ENCODE measurements at places on chromosomes 1 and 21.
A peak's percentile ranks its signal among the peaks of the same experiment; 100 is the strongest.

DNA sequence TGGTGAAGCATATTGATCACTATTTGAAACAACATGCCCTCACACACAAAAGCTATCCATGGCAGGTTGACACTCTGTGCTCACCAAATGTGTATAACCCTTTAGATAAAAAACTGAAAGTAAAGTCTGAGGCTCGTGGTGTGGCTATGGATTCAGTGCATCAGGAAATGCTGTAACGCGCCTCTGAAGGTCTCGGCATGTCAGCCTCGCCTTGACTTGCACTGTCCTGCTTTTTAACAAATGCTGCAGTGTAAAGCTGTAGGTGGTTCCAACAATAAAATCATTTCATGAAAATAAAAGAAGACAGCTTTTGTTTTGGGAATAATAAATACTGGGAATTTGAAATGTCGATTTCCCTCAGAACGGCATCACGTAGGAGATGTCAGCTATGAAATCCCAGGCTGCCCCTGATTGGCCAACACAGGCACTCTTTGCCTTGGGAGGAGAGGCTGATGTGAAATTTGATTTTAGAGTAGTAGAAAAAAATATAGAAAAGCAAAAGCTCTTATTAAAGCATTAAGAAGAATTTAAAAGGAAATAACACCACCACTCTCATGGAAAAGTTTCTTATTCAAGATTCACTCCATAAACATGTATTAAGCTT is 168.2 kb downstream of the DSCAM start:
- DNase-seq = no peak

DNA sequence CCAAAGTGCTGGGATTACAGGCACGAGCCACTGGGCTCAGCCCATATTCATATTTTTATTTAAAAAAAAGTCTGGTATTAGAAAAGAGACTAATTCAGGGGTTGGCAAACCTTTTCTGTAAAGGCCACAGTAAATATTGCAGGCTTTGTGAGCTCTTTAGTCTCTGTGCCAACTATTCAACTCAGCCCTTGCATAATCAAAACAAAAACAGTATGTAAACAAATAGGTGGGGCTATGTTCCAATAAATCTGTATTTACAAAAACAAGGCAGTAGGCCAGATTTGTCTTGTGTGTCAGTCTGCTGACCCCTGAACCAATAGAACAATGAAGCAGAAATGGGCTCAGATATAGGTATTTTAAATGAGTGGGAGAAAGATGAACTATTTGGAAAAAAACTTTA is 49.3 kb downstream of the CDC42BPA start:
- no peak for DNase-seq

GRCh38 chr1:36093226-36093625 is 4.5 kb downstream of the ADPRS start:
- DNase-seq = no peak

DNA sequence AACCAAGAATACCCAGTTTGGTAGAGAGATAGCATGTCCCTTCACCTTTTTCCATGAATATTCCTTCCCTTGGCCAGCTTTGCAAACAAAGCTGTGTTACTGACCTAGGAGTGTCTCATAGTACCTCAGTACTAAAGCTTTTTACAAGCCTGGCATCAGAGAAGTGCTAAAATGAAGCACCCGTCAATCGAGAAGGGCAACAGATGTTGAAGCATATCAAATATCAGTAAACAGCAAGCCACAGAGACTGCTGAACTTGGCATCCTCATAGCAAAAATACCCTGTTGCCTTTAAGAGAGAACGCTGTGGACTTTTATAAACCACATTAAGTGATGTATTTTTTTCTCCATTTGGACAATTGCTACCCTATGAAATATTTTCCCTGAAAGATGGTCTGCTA is 128.6 kb upstream of the HOOK1 start:
- DNase-seq = no peak

DNA sequence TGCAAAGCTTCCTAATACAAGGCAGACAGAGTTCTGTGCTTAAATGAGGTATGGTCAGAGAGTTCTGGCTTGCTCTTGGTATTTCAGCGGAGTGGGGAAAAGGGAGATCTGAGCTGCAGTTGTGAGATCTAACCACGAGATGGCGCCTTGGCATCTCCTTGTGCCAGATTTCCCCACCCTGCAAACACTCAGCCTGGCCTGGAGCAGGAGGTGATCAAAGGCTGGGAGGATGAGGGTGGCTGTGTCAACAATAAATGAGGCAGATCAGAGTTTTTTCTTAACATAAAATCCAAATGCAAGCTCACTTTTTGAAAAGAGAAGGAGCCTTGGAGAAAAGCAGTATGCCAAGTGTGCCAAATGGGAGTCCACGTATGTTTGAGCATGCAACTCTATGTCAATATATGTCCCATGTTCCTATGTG is 4.1 kb upstream of the TFAP2E start:
- DNase-seq = peak; percentile 60

DNA sequence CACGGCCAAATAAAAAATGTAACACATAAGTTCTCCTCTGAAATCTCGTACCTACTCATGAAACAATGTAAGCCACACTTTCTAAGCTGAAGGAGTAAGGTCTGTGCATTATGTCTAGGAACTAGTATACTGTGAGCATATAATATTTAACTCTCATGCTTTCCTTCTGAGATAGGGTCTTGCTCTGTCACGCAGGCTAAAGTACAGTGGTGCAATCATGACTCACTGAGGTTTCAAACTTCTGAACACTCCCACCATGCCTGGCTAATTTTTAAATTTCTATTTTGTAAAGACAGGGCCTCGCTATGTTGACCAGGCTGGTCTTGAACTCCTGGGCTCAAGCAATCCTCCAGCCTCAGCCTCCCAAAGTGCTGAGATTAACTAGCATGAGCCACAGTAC is 71.3 kb downstream of the AHCTF1 start:
- DNase-seq = no peak

DNA sequence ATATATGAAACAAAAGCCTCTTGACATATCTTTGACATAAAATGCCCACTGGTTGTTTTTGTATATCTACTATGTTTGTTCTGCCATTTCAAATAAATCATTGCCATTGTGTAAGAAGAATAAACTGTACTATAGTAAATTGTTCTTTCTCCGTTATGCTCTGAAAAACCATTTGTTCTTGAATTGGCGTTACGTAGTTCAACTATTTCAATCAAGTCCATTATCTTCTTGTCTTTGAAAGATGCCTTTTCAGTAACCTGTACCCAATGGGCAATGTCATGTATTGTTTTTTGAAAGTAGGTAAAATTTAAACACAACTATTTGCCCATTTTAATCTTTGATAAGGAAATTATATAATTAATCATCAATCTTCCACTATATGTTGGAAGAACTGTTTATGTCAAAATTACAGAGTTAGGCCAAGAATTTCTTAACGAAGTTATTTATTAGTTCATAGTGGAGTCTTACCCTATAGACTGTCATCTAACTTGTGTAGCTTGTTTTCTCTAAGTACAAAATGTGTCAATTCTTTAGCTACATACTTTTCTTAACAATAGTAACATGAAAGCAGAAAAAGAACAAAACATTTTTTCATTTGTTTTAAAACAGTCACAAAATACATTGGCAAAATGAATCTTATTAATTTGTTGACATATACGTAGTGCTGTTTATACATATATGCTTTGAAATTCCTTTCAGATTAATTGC is 294.8 kb downstream of the PTPRC start:
- DNase-seq = no peak

DNA sequence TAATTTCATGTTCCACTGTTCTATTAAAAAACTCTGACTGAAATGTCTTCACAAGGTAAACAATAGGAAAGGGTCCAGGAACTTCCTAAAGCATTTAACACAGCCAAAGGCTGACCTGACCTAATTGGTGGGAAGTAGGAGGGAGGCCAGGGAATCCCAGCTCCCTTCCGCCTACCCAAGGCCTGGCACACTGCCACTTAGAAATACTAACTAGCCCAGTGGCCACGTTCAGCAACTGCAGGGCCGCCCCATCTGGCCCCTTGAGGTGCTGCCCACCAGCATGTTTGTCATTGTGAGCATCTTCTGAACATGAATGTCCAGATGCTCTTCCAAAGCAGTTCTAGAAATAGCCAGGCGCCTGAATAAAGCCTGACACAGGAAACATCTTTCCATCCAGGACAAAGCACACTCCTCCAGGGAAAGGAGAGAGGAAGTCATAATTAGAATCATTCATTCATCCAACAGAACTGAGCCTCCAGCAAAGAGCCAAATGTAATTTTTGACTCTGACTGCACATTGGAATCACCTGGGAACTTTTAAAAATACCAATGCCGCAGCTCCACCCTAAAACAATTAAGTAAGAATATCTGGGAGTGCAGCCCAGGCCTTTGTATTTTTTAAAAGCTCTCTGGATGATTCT is 44.6 kb upstream of the BCL9 start:
- peak; percentile 6 for DNase-seq

DNA sequence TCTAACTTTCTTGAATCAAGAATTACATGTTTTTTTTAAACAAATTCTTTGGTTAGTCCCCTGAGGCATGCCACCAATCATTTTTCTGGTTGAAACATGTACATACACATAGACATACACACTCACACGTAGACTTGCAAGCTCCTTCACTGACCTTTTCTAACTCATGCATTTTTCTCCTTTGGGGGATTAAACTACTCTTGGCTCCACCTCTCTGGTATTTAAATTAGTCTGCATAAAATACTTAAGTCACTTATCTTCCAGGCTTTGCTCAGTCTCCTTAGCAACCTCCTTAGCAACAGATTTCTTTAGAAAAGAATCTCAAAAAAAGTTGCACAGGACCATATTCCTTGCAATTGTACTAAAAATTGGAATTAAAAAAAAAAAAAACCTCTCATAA is 440.9 kb upstream of the LRRC7 start:
- no peak for DNase-seq

DNA sequence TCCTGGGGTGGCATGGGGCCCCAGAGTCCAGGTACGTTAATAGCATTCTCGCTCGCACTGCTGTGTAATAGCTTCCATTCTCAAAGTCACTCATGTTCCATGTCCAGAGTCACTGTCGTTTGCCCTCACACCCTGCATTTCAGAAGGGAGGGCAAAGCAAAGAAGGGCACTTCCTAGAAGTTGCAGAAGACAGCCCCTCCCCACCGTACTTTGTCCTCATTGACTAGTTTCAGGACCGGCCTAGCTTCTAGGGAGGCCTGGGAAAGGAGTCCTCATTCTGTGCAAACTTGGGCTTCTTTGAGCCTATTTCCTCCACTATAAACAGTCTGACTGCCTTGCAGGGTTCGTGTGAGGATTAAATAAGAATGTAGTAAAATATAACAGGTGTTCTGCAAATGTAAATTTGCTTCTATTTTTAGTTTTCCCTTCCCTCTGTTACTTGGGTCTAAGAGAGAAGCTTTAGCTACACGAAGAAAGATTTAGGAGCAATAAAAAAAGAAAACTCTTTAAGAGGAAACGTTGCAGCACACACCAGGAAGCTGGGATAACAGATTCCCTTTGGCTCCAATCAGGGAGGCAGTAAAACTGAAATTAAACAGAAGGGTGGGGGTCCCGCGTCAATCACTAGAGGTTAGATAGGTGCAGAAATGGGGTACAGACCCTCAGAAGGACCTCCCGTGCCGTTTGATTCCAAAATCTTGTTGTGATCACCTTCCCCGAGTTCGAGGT is 40.1 kb downstream of the ACTL8 start:
- DNase-seq = no peak

DNA sequence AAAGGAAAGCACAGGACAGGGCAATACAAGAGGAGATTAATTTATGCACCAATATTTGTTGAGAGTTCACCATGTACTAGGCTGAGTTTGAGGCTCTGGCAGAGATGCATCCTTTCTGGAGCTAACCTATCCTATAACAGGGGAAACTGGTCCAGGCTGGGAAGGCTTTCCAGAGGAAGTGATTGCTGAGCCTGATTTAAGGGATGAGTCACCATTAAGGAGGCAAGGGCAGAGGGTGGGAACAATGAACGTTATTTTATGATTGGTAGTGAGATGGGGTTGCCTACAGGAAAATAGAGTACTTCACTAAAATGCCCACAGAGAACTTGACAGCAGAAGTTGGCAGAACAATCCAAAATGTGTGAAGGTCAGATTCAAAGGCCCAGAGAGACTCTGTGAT is 141.4 kb downstream of the PLPP3 start:
- no peak for DNase-seq

DNA sequence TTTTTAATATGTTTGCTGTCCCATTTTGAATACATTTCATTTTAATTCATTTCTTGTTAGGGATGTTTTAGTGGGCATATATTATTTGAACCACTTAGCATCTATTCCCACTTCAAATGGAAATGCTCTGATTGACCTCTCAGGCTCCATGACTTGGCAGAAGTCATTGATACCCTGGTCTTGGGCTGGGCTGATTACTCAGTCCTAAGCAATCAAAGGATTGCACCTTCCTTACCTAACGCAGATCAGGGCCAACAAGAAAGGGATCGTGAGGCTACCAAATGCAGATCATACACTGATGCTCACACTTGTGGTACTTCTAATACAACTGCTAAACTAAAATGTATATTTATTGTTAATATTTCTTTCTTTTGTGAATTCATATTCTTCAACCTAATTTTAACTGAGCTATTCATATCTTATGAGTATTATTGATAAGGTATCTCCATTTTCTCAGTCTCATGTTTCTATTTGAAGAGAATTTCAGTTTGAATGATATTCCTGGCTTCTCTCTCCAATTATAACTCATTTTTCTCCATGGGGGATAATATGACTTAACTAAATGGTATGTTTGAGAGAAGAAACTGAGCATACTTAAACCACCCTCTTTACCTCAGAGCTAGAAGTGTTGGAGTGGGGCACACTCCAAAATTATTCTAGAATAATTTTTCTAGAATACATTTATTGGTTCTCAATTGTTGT is 615.5 kb upstream of the ADAMTS5 start:
- DNase-seq = no peak

DNA sequence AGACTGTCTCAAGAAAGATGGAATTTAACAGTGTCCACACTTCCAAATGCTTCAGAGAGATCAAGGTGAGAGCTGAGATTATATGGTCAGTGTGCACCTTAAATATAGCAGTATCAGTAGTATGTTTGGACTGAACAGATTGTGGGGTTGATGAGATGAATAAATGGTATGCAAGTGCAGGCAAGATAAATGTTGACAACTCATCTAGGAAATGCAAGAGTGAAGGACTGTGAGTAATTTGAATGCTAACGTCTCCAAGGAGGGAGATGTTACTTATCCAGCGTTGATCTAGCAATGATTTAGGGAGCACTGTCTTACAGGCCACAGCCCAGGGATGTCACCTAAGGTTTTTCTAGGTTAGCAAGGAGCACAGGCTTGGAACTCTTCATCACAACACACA is 170.7 kb upstream of the GALNT2 start:
- no peak for DNase-seq

All from HepG2 (cell line).